ENCODE measurements at places on chromosomes 7 and 10.

GRCh38 chr10:100238429-100238828 is 9.0 kb upstream of the CHUK start:
- DNase-seq = no peak

- no peak for DNase-seq
Measured at GRCh38 chr7:90587766-90588165, 8.4 kb upstream of the CDK14 start.

DNA sequence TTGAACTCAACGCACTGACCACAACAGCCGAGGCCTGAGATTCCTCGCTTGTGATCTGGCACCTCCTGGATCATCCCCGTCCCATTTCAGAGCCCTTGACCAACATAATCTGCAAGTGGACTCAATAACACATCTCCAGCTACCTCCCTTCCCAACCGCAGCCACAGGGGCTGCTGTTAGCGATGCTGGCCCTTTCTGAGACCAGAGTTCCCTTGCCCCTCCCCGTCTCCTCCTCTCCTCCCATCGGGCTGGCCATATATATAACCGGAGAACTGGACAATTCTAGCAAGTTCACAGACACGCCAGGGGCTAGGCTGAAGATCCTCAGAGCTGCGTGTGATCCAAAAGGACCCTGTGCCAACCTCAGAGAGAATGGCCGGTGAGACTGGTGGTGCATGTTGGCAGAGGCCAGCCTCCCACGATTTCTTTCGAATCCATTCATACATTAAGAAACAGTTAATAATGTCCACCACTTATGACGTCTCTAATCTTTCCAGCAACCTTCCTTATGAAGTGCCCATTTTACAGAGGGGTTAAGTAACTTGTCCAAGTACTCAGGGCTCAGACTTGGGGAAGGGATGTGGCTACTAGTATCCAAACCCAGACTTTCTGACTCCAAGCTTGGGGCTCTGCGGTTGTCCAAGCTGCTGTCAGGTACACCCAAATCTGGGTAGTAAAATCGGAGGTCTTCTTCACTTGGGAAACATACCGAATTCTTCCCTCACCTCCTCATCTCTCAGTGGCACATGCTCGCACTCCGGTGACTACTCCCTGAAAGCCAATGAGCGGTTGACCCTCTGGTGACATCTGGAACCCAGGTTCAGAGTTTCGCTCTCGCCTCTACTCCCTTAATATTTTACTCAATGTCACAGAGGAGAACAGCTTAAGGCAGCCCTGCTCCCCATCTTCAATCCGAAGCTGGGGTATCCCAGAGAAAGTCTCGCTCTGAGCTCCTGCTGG is 11.2 kb upstream of the FEZF1 start:
- no peak for DNase-seq

- DNase-seq = no peak
Measured at GRCh38 chr7:70615066-70615606, 516.8 kb upstream of the GALNT17 start.

GRCh38 chr10:88793712-88794299 is 8.7 kb upstream of the LIPM start:
- peak; percentile 16 for DNase-seq

- no peak for DNase-seq
Measured at GRCh38 chr7:39198556-39198955, 220.8 kb downstream of the POU6F2 start.

- no peak for DNase-seq
Measured at GRCh38 chr10:45058580-45058979, 57.9 kb downstream of the ZNF22 start.

GRCh38 chr10:88728107-88728763 is 22.2 kb downstream of the LIPK start:
- DNase-seq = peak; percentile 13

Data from CD4-positive, alpha-beta T cell treated with Interferon alpha-2 for 1 hour (primary cell).